A549 treated with DMSO at 1 μM for 4 hours (cell line): ENCODE measurements at places on chromosomes 16 and 17. TPM values are rescaled to one million over a fixed set of nuclear protein-coding genes. Genes with fewer than 3 reads are reported as not detected.

CCL2 gene
- total RNA-seq = 65.6 to 117 TPM (median 69.7 TPM) in 5 replicates

SPAG5 gene
- 77.8 to 88.5 TPM (median 81.4 TPM) in 5 replicates for total RNA-seq

MYO1D gene
- 2.1 to 3.0 TPM (median 2.6 TPM) in 5 replicates for total RNA-seq

NXPH3 gene
- total RNA-seq = 0.20 to 0.46 TPM (median 0.29 TPM) in 5 replicates

PRAC2 gene
- not detected in 5 replicates for total RNA-seq

CUEDC1 gene
- total RNA-seq = 45.3 to 55.1 TPM (median 53.7 TPM) in 5 replicates

DLG4 gene
- total RNA-seq = 7.3 to 9.7 TPM (median 8.5 TPM) in 5 replicates

BCO1 gene
- total RNA-seq = 1.0 to 1.6 TPM (median 1.5 TPM) in 5 replicates

HYDIN gene
- 0.30 to 0.52 TPM (median 0.39 TPM) in 5 replicates for total RNA-seq

ANKRD40CL gene
- total RNA-seq = not detected in 5 replicates

BCL6B gene
- 0.09 TPM in 1 of 5 replicates, not detected in the others for total RNA-seq

SMARCE1 gene
- 98.5 to 122 TPM (median 119 TPM) in 5 replicates for total RNA-seq
